HFF-Myc (cell line): ENCODE measurements at places on chromosomes 6 and 20.

DNA sequence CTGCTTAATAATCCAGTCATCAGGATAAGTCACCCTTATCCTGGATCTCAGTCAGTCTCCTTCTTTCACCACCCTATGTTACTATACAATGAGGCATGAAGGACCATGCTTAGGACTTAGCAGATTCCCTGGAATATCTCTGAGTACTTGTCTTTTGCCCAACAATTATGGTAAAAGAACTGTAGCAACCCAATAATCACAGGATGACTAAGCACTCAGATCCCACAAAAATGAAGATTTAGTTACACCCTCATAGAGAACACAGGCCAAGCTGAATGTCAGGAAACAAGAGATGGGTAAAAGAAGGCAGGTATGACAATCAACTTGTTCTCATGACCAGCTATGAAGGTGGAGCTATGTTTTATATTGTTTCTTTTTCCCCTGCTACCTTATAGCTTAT lies 91.4 kb downstream of the EDN1 start:
- DNase-seq: no peak

- DNase-seq: no peak
Measured at GRCh38 chr6:106097411-106098231, 11.5 kb downstream of the PRDM1 start.

GRCh38 chr20:61263084-61263695 lies 11.1 kb downstream of the CDH4 start:
- no peak for DNase-seq

DNA sequence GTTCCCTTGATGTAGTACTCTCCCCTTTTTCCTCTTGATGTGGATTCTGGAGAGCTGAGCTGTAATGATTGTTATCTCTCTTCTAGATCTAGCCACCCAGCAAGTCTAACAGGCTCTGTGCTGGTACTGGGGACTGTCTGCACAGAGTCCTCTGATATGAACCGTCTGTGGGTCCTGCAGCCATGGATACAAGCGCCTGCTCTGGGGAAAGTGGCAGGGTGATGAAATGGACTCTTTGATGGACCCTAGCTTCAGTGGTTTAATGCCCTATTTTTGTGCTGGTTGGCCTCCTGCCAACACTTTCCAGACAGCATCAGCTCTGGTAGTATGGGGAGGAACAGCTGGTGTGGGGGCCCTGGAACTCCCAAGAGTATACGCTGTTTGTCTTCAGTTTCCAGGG lies 216.3 kb downstream of the ADGRG6 start:
- DNase-seq: no peak

GRCh38 chr6:139474145-139475108 lies 100.0 kb upstream of the CITED2 start:
- no peak for DNase-seq

GRCh38 chr6:148573922-148574321 lies 172.9 kb upstream of the UST start:
- no peak for DNase-seq

GRCh38 chr20:20207872-20208271 lies 155.5 kb downstream of the CFAP61 start:
- no peak for DNase-seq

GRCh38 chr20:60262967-60263603 lies 304.9 kb downstream of the CDH26 start:
- DNase-seq: no peak

GRCh38 chr6:34341481-34341971 lies 50.9 kb downstream of the NUDT3 start:
- DNase-seq: no peak

- DNase-seq: no peak
Measured at GRCh38 chr20:4916971-4917881, 84.1 kb downstream of the SLC23A2 start.
